ENCODE measurements at places on chromosomes 7 and 10.

- DNase-seq = no peak
Measured at GRCh38 chr7:28315565-28316410, 96.5 kb upstream of the CREB5 start.

DNA sequence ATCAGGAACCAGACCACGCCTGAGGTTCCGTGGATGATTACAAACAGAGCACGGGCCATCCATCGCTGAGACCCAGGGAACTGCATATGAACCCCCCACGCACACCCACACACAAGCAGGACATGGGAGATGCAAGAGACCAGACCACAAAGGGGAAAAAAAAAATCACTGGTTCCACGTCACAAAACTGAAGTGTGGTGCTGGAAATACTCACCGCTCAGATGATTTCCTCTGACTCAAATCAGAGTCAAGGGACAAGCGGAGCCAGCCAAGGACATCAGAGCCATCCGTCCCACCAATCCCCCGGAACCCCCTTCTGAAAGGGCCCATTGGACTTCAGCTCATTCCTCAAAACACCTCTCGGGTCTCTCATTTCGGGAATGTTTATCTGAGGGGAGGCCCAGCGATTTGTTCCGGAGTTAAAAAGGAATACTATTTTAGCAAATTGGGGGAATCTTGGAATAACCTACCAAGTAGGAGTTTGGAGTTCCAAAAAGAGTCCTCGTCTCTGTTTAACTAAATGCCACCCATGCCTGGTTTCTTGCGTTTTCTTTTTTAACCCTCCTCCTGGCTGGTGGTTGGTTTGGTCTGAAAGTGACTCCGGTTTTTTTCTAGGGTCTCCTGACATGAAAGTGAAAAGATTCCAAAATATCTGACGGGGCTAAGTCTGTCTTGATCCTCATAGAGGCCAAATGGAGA, 15.0 kb downstream of the SNX8 start:
- DNase-seq = no peak

GRCh38 chr10:77792155-77792554, 134.4 kb downstream of the DLG5 start:
- DNase-seq = no peak

DNA sequence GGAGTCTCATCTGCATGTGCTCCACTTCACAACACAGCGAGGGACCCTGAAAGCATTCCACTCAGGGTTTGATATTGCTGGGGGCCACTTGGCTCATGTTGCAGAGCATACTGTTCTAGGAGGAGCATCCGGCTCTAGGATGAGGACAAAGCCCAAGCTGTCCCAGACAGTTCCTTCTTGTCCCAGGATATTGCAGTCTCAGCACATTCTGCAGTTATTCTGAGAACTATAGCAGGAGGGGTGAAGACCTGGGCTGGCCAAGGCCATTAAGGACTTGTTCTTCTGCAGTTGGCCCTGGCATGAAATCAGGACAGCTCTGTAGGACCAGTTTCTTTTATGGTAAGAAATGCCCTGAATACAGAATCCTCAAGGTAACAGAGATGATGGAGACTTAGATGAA, 48.9 kb upstream of the C10orf120 start:
- no peak for DNase-seq

DNA sequence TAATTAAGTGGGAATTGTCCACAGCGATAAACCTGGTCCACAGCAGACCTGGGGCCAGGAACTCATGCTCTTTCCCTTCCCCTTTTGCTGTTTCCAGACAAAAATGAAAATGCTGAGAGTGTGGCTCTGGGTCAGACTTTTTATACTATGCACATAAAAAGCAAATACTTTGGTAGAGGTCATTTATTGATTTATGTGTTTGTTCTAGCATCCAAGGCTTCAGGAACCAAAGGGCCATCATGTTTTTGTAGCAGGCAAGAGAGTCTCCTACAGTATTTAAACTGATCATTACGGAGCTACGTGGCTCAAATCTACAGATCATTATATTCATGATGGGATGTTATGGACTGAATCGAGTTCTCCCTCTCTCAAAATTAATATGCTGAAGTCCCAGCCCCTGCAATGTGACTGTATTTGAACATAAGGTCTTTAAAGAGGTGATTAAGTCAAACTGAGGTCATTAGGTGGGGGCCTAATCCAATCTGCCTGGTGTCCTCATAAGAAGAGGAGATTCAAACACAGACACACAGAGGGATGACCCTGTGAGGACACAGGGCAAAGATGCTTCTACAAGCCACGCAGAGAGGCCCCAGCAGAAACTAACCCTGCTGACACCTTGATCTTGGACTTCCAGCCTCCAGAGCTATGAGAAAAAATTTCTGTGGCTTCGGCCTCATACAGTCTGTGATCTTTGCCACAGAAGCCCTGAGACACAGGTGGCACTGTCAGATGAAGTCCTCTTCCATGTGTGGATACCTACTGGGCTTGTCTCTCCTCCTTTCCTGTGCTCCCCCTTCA, 46.1 kb upstream of the RNF32 start:
- DNase-seq = no peak

DNA sequence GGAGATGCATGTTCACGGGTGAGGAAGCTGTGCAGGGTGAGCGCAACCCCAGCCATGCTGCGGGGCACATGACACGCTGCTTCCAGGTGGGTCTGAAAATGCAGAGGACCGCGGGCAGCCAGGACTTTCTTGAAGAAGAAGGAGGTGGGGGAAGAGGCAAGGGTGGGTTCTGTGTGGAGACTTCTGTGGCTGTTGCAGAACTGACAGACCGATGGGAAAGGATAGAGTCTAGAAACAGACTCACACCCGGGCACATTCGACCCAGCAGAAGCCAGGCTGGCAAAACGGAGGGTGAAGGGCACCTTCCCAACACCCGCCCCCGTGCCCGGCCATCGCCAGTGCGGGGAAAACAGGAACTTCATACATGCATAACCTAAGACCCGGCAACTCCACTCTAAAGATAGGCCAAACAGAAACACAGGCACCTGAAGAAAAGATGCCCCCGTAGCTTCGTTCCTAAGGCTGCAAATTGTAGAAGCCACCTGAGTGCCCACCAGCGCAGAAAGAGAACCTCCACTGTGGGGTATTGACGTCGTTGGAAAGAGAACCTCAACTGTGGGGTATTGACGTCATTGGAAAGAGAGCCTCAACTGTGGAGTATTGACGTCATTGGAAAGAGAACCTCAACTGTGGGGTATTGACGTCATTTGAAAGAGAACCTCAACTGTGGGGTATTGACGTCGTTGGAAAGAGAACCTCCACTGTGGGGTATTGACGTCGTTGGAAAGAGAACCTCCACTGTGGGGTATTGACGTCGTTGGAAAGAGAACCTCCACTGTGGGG, 4.8 kb upstream of the KNDC1 start:
- no peak for DNase-seq

DNA sequence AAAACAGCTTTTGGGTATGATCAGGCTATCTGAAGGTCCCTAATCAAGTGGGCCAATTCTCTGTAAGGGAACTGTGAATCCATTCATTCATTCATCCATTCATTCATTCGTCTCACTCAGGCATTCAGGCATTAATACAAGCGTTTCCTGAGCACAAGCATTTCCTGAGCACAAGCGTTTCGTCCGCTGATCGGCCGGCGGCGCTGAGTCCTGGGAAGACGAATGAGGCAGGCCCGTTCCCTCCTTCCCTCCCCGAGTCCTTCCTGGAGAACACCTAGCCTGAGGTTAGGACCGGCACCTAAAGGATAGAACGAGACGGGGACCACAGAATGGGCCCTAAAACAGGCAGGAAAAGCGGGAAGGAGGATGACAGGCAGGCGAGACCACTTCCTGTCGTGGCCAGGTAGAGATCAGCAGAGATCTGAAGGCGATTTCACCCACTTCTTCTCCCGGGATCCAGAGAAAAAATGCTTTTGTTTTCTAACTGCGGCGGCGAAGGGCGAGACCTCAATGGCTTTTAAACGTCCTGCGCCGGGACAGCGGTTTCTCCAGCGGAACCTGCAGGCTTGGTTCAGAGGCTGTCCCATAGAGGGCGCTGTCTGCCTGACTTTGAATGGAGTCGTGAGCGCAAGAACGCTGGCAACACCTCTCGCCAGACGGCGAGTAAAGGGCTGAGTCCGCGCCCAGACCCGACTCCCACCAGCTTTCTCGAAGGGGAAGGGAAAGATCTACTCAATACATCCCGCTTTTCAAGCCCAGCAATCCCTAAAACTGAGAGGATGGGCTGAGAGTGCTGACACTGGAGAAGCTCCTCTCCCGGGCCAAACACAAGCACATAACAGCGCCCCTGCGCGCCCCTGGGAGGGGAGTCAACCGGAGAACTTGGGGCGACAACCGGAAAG, 2.9 kb upstream of the HMX3 start:
- peak; percentile 66 for DNase-seq

DNA sequence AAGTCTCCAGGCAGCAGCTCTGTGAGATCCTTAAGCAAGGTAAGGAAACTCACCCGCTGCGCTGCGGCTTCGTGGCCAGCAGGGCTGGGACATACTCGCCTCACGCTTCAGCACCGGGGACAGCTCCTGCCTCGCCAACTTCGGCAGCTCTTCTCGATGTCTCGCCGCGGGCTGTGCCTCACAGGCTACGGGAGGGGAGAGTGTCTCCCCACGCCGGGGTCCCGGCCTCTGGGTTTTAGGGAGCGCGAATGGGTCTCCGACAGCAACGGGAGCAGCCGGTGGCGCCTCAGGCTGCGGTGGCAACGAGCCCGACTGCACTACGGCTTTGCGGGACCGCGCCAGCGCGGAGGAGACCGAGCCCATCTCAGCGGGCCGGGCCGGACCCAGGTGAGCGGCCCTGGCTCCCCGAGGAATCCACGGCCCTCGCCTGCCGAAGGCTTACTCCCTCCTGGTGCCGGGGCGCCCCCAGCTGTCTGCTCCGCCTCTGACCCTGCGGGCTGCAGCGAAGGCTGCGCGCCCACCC, 62.4 kb downstream of the LSM5 start:
- DNase-seq = peak; percentile 70

DNA sequence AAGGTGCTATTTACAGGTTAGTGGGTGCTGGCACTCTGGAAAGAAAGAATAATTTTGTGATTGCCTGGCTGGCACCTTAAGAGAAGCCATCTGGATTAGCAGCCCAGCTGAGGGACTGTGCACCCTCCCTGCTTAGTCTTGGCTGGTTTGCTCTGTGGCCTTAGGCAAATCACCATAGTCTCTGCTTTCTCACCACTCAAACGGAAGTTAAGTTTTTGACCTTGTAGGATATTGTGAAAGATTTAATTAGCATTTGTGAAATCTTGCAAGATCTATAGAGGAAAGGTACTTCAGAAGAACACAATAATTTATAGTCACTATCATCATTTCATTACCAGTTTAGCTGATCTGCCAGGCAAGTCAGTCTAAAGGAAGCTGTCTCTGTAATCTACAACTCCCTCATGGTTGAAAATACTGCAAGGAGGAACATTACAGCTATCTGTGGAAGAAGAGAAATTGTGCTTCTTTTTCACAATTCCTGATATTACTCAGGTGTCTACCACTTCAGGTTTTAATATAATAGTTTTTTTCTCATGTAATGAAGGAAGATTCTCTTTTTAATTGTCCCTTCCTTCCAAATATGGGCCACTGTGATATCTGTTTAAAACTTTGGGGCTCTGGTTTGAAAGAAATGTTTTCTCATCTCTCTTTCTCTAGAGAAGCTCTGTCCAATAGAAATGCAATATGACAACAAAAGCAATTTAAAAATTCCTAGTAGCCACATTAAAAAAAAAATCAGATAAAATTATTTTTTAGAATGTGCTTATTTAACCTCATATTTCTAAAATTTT, 219.6 kb downstream of the PTEN start:
- no peak for DNase-seq

GRCh38 chr7:22435105-22435504, 64.9 kb downstream of the STEAP1B start:
- DNase-seq = no peak

- no peak for DNase-seq
Measured at GRCh38 chr10:18719811-18720210, 60.6 kb downstream of the ARL5B start.

DNA sequence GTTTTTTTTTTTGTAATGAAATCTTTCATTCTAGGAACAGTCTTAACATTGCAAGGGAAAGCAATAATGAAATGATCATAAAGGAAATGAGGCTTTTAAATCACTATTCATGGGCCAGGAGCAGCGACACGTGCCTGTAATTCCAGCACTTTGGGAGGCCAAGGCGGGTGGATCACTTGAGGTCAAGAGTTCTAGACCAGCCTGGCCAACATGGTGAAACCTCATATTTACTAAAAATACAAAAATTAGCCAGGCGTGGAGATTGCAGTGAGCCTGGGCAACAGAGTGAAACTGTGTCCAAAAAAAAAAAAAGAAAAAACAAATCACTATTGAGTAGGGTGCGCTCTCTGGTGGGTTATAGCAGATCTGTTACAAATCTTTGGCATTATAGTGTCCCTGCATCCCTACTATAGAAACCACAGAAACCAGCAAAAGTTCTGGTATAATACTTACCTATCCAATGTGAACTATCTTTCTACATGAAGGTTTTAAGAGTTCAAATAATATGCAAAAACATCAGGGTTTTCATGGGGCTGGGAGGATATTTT, 72.1 kb downstream of the GLI3 start:
- no peak for DNase-seq

GRCh38 chr7:142535123-142535779, 214.0 kb upstream of the PRSS1 start:
- peak; percentile 61 for DNase-seq

DNA sequence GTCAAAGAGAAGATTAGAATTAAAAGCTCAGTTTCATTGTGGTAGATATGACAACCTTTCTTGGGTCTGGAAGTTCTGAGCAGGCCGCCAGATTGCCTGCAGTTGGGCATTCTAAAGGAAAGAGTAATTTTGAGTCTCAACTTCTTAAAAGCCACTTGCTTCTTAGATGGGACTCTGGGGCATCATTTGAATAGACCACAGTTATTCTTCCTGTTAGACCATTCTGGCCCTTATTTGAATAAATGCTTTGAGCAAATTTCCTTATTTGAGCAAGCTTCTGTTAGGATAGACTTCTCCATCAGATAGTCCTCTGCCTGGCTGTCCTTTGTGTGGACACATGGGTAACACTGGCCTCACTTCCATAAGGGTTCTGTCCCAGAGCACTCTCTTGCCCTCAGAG, 40.2 kb downstream of the SND1 start:
- no peak for DNase-seq

GRCh38 chr10:110860576-110861241, 11.0 kb upstream of the PDCD4 start:
- DNase-seq = no peak

DNA sequence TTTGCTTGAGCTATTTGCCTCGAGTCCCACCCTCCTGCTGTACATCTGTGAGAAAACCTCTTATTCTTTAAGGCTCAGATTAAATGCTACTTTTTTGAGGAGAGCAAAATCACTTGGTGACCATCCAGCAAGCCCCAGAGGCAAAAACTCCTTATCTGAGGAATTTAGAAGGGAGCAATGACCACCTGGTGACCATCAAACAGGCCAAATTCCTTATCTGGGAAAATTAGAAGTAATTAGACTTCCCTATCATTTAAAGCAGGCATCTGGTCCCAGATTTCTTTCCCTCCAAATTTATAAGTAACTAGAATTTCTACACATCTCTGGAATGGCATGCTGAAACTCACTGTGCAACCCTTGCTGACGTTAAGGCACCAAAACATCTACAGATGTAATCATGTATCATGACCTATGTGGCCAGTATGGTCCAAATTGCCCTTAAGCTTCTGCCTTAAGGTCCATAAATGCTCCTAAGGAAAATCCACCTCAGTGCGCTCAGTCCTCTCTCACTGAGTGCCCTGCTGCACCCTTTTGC, 40.9 kb upstream of the PDLIM1 start:
- no peak for DNase-seq

GRCh38 chr7:140229591-140230515, 53.1 kb upstream of the KDM7A start:
- DNase-seq = no peak
